ENCODE measurements at places on chromosomes 2 and 18.
A peak's percentile ranks its signal among the peaks of the same experiment; 100 is the strongest.

- no peak for DNase-seq
These were observed 48.3 kb downstream of the CABLES1 start for GRCh38 chr18:23183411-23184150.

GRCh38 chr2:42547014-42547413 is 21.4 kb upstream of the MTA3 start:
- no peak for DNase-seq

DNA sequence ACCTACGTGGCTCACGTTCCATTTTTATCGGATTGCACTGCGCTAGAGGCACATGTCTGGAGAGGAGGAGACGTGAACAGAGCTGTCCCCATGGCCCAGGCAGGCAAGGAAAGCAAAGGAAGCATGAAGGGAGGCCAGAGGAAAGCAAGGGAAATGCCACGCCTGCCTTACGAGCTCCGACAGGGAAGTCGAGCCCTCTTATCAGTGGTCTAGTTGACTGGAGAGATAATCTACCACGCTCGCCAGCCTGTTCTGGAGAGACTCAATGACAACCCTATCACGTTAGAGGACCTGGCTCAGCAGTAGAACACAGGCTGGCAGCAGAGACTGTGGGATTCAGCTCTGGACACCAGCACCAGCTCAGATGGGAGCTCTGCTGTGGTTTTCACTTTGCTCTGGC is 202.6 kb upstream of the ID2 start:
- DNase-seq, result no peak

GRCh38 chr2:142885543-142885942 is 8.1 kb downstream of the KYNU start:
- no peak for DNase-seq

- DNase-seq, result peak; percentile 64
These were observed 242.9 kb downstream of the LDLRAD4 start for GRCh38 chr18:13461469-13461868.

GRCh38 chr2:47724221-47724981 is 58.5 kb upstream of the MSH6 start:
- DNase-seq, result peak; percentile 63

DNA sequence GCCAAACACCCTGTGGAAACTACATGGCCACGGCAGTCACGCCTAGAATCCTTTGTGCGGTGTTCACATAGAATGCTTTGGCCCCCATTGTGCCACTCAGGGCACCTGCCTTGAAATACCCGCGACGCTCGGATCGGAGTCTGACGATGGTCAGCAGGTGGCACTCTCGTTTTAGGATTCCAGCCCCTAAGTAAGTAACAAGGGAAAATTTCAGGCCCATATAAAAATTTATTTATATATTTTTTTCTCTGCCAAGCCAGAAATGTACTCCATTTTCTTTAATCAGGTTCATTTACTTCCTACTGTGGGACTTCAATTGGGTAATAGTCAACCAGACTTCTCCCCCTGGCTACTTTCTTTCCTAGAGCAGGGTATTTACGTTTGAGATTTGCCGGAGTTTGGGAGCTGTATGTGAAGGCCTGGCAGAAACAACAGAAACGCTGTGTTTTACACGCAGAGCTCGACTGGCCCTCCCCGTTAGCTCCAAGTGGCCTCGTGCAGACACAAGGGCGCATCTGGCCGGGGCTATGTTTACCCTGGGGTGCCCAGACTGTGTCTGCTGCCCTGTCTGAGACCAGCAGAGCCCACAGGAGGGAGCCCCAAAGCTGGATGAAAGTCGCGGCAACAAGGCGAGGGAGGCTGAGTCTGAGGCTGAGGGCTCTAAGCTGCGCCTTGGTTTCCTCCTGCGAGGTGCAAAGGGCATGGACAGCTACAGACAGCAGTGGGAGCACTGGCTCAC is 41.6 kb downstream of the LRRC30 start:
- DNase-seq, result no peak

- DNase-seq, result peak; percentile 24
These were observed 18.7 kb downstream of the SATB2 start for GRCh38 chr2:199439066-199439465.

- no peak for DNase-seq
These were observed 97.5 kb upstream of the CD302 start for GRCh38 chr2:159895258-159896065.

DNA sequence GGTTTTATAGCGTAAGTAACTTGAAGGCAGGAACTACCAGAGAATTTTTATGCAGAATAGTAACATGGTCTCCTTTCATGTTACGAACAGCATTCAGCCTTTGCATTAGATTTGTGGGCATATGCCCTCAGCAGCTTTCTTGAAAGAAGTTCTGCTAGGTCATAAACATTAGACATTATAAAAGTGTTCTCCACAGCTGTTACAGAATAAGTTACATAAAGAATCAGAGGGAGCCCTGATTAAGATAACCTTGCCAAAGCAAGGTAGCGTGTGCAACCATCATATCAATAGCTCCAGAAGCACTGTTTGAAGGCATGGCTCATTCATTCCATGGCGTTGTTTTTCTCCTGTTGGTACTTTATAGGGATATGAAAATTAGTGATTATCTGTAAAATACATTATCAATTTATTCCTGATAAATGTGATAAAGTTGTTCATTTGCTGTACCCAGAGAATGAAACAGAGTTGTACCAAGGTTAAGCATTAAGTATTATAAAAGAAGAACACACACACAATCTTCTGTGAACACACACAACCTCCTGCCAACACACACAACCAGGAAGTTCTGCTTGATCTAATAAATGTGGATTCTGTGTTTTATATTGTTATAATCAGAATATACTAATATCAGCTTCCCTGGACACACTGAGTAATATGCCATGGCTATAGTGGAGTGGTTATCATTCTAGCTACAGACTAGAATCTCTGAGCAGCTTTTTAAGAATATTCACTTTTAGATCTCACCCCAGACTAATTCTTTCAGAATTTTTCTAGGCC is 286.7 kb upstream of the SLC39A10 start:
- DNase-seq, result no peak

- no peak for DNase-seq
These were observed 26.8 kb downstream of the DIS3L2 start for GRCh38 chr2:231988179-231988866.

GRCh38 chr2:68926796-68927195 is 25.9 kb downstream of the GKN2 start:
- DNase-seq, result no peak

GRCh38 chr2:104866883-104867812 is 13.2 kb downstream of the POU3F3 start:
- DNase-seq, result no peak

DNA sequence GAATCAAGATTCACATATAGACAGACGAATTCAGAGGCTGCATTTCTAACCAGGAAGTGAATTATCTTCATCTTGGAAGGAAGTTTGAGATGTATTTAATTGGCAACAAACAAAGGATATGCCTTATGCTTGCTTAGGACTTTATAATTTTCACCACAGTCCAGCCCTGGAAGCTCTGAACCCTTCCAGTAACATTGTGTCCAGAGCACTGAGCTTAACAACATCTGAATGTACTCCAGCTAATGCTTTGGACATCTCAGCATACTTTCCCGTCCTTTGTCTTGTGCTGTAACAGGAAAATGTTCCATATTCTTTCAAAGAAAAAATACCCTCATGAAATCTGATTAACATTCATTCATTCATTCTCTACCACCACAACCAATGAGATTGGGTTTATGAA is 136.3 kb upstream of the SPATS2L start:
- no peak for DNase-seq

DNA sequence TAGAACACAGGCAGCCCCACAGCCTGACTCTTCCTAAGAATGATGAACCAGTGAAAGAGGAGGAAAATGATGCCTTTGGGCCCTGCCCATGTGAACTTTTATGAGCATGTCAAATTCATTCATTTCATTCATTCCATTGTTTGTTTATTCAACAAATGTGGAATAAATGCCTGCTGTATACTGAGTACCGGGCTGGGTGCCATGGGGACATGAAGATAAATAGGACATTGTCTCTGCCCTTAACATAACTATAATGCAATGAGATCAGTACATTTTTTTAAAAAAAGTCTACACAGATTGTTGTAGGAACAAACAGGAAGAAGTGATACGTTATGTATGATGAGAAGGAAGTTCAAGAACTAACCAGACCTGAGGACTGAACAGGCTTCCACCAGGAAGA is 14.7 kb downstream of the MREG start:
- no peak for DNase-seq

DNA sequence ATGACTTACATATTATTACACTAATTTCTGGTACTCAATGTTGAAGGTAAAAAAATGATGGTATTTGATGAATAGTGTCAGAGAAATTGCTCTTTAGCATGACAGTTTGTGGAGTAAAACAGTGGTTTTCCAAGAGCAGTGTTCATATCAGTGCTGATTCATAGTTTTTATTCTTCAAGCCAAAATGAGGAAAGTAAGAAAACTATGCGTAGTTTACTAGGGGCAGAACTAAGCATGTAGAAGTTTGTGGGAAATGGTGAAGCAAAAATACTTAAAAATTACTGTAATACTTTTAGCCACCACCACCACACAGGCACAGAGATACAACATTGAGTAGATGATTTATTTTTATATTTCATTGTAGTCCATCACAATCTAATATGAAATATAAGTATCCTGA is 137.3 kb downstream of the ZNF804A start:
- no peak for DNase-seq

DNA sequence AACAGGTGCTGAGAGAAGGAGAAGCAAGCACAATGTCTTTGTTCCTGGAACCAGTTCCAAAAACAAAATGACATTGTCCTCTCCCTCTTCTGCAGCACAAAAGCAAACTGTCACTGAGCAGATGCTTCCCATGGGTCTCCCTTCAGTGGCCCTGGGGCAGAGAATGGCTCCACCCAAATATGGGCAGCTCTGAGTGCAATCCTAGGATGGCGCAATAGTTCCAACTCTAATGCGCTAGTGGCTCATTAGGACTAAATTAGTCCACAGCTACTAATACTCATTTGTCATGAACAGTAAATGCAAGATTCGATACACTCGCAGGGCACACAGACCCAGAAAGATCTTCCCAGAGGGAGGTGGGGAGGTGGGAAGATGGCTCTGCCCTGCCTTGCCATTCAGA is 205.2 kb upstream of the CHAC2 start:
- DNase-seq, result no peak

GRCh38 chr2:173462892-173463840 is 108.5 kb downstream of the CDCA7 start:
- no peak for DNase-seq

DNA sequence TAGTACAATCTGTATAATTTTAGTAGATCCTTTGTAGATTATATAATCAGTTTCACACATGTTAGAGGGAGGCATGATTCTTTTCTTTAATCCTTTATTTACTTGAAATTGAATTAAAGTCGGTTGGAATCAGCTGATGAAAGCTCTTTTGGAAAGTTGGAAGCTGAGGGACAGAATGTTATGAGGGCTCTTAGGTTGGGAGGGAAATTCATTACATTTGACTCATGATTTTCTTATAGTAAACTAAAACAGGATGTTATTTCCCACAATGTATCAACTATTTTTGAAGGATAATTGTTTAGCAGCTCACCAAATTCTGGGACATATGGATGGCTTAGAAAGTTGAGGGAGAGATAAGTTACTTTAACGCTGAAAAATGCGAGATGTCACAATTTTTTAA is 52.7 kb upstream of the TMEFF2 start:
- DNase-seq, result no peak

GRCh38 chr18:56627991-56628390 is 10.4 kb downstream of the TXNL1 start:
- no peak for DNase-seq

DNA sequence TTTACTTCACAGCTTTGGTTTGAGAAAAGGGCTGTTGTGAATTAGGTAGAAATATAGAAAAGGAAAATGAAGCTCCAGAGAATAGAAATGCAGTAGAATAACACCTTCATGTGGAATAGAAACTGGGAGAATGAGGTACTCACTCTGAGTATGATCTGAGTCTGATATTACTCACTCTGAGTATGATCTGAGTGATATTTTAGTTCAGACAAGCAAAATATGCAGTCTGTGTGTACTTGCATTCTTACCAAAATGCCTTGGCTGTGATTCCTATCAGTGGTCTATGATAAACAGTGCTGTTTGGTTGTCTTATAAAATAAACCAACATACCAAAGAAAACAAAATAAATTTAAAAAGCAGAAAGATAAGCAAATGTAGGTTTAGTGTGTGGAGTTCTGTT is 487.6 kb downstream of the THSD7B start:
- no peak for DNase-seq

- DNase-seq, result no peak
These were observed 68.8 kb downstream of the SLC66A2 start for GRCh38 chr18:79882522-79883241.

DNA sequence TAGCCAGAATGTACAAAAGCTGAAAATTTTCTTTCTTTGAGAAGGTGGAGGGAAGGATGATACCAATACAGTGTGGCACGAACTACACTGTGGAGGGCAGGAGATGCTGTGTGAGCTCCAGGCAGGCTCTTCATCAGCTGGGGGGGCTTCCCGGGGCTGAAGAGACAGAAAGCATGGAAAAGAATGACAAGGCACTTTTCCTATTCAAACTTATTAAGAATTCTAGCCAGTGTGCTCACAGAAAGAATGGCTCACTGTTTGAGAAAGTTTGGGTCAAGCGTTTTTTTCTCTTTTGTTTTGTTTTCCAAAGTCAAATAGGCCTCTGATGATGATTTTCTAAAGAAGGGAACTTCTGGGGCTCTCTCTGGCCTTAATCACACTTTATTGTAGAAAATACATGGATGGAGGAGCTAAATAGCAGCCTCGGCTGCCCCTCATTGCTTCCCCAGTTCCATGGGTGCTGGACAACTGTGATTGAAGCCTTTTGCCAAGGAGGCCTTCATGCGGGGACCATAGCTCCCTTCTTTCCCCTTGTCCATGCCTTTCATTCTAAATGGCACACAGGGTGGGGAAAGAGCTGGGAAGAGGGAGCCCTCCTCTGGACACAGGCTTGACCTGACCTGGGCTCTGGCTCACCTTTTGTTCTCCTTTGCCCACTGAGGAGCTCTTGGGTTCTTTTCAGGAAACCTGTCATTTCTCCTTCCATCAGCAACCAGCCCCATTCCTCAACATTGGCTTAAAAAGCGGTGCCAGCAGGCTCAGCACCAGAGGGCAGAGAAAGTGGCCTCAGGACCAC is 130.6 kb downstream of the TDRD15 start:
- DNase-seq, result no peak

- DNase-seq, result no peak
These were observed 44.8 kb upstream of the ARHGAP25 start for GRCh38 chr2:68689553-68690537.

DNA sequence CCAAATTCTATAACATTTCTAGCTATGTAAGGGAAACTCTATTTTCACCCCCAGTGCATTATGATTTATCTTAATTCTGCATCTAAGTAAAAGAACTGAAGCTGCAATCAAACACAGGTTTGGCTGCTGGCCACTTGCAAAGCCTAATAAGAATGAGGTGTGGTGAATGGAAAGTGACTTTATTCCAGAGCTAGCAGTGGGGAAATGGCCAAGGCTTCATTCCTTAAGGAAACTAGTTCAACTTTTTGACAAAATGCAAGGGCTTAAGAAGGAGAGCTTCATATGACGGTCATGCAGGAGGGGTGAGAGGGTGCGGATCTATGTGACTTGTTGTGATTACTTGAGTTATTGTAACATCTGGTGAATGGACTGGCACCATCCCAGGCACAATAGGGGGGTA is 1802.0 kb downstream of the SUCLG1 start:
- DNase-seq, result no peak

All from NCI-H187 treated with DMSO at 0.1 percent for 48 hours (cell line).